ENCODE measurements at places on chromosomes 3 and 15.

- no peak for DNase-seq
Observed at GRCh38 chr3:149603126-149604074, 54.4 kb downstream of the WWTR1 start.

GRCh38 chr3:107775974-107776373 lies 253.2 kb downstream of the BBX start:
- DNase-seq, result no peak

DNA sequence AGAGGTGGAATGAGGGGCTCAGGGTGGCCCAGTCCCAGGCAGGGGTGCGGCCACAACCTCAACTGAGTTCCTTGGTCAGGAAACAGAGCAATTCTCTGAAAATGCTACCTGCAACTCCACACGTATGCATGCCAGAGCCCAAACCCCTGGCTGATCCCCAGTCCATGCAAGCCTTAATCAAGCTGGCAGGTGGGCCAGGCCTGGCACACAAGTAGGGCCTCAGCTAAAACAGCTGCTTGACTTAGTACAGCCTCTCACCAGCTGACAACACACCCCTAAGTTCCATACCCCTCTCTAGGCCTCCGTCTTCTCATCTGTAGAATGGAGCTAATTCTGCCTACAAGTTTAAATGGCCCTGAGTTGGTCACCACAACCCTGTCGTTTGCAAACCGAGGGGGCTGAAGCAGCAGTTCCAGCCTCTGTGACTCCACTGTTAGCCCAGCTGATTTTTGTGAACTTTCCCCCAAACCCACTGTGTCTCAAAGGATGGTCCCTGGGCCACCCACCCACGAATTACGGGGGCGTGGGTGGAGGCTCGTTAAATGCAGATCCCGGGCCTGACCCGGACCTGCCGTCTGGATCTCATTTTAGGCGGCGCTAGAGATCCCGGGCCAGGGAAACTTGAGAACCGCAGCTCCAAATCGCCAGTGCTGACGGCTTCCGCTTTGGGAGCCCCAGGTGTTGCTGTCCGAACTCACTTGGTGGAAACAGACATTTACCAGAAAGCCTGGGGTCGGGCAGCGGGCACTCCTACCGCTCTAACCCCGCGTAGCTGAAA lies 927 bp downstream of the CHDH start:
- peak; percentile 64 for DNase-seq

DNA sequence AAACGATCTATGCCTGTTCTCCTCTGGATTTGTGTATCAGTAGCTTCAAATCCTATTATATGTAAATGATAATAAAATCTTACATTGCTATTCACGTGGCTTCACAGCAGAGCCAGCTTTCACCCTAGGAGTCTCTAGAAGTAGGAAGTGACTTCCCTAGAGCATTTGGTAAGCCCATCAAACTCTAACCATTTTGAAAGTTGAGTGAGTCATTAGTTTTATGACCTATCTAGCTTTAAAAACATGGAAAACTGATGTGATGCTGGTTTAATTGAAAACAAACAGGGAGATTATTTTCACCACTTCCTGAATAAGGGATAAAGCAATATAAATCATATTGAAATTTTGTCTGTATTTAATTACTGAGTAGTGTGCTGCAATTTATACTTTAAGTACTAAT lies 275.2 kb downstream of the EPHA6 start:
- no peak for DNase-seq

- DNase-seq, result no peak
Observed at GRCh38 chr3:194617827-194618226, 15.4 kb downstream of the TMEM44 start.
